ENCODE measurements at places on chromosomes 6 and 20.
A peak's percentile ranks its signal among the peaks of the same experiment; 100 is the strongest.

- no peak for DNase-seq
These were observed 6.0 kb downstream of the TOMM34 start for GRCh38 chr20:44954211-44954610.

- DNase-seq = no peak
These were observed 1204.0 kb upstream of the ADGRB3 start for GRCh38 chr6:67431076-67431475.

DNA sequence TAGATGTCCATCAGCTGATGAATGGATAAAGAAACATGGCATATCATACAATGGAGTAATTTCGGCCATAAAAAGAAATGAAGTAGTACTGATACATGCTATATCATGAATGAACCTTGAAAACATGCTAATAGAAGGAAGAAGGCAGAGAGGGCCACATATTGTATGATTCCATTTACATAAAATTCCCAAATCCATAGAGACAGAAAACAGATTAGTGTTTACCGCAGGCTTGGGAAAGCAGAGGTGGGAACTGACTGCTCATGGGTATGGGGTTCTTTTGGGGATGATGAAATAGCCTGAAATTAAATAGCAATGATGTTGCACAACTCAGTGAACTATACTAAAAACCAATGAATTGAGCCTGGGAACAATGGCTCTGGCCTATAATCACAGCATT lies 58.3 kb downstream of the SERAC1 start:
- no peak for DNase-seq

DNA sequence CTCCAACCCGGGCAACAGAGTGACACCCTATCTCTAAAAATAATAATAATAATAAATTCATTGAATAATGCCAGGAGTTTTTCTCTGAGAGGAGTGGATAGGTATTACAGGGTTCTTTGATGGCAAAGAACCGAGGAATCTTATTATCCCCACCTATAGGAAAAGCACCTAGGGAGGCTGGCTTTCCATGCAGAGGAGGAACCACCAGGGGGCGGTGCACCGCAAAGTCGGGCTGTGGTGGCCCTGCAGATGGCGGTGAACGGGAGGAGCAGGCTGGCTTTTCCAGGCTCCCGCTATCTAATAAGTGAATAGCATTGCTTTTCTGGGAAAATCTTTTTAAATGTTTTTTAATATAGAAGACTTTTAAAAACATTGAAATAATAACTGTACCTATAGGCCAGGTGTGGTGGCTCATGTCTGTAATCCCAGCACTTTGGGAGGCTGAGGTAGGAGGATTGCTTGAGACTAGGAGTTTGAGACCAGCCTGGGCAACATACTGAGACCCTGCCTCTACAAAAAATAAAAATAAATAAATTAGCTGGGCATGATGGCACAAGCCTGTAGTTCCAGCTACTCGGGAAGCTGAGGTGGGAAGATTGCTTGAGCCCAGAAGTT lies 864.2 kb downstream of the KIF16B start:
- DNase-seq = no peak

DNA sequence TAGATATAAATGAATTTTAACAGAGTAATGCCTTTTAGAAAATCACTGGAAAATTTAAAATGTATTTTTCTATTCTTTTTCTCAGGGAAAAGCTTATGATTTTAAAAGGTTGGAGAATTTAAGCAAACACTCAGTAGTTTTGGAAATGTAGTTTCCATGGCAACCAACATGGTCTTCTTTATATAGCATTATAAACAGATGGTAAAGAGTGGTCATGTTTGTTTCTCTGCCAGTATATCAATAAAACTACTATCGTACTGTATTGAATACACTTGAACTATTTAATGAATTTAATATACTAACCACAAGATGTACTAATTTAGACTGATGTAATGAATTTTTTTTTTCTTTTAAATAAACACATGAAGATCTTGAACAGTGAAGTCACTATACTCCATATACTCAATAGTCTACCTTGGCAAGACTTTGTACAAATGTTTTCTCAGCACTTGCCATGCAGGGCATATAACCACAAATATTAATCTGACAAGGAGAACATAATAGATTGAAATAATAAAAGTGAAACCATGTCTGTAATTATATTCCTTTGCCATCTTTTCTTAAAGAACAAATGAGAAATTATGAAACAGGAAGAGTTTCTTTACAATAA lies 105.5 kb downstream of the PDSS2 start:
- no peak for DNase-seq

- no peak for DNase-seq
These were observed 44.8 kb upstream of the FABP7 start for GRCh38 chr6:122734529-122735395.

DNA sequence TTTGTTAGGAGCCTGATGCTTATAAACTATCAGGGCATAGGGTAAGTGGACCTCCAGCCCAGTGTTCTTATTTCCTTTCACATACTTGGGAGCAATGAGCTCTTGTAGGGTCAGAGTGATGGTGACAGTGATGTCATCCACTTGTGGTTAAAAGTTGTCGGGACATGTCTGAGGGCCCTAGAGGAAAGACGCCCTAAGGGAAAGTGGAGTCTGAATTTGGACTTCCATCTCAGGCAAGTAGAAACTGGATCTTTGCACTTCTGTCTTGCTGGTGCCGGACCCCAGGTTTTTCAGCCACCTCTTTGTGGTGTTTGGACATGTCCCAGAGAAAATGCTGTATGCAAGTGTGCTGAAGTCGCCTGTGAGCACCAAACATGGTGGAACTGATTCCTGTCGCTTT lies 900.5 kb downstream of the C6orf118 start:
- no peak for DNase-seq

- no peak for DNase-seq
These were observed 96.7 kb downstream of the PHF3 start for GRCh38 chr6:63732336-63732735.

DNA sequence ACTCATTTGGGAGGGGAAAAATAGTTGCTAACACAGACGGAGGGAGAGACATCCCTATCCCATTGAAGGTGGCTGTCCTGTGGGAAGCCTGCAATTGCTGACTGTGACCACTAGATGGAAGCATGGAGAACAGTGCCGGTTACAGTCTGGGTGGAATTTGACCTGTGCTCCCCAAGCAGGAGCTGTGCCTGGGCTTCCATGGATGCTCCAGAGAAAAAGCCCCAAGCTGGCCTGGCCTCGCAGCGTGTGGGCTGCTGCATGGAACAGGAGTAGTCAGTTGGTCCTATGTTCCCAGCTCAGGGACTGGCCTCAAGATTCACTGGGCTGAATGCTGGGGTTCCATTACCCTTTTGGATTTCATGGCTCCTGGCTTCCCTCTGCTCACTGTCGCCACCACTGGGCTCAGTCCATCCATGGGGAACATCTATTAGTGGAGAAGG lies 116.3 kb upstream of the CHD6 start:
- peak; percentile 11 for DNase-seq

GRCh38 chr6:100633096-100633777 lies 168.5 kb upstream of the SIM1 start:
- no peak for DNase-seq

DNA sequence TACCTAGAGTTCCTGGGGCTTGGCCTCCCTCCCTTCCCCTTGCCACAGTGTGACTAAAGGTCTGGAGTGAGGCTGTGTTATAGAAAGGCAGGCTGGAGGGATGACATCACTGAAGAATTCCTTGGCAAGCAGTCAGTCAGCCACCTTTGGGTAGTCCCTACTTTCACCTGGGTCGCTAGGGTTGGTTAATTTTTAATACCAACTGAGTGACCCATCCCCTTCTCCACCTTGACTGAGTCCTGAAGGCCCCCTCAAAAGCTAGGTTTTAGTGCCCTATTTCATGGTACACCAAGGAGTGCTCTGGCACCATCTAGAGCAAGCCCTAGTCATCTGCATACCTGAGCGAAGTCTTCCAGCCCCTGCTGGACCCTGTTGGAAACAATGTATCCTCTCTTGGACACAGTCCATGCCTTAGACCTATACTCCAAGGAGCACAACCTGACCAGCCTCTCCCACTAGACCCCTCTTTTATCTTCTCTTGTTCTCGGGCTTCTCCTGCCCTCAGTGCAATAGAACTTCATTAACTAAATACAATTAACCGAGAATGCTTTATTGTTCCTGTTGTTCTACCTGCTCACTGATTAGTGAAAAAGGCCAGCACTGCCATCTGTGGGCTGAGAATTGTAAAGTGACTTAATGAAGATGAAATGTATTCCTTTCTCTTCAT lies 44.6 kb downstream of the RIN2 start:
- no peak for DNase-seq

GRCh38 chr6:113447088-113447831 lies 409.9 kb upstream of the MARCKS start:
- DNase-seq = no peak

GRCh38 chr6:2729921-2730320 lies 20.8 kb downstream of the MYLK4 start:
- DNase-seq = no peak

DNA sequence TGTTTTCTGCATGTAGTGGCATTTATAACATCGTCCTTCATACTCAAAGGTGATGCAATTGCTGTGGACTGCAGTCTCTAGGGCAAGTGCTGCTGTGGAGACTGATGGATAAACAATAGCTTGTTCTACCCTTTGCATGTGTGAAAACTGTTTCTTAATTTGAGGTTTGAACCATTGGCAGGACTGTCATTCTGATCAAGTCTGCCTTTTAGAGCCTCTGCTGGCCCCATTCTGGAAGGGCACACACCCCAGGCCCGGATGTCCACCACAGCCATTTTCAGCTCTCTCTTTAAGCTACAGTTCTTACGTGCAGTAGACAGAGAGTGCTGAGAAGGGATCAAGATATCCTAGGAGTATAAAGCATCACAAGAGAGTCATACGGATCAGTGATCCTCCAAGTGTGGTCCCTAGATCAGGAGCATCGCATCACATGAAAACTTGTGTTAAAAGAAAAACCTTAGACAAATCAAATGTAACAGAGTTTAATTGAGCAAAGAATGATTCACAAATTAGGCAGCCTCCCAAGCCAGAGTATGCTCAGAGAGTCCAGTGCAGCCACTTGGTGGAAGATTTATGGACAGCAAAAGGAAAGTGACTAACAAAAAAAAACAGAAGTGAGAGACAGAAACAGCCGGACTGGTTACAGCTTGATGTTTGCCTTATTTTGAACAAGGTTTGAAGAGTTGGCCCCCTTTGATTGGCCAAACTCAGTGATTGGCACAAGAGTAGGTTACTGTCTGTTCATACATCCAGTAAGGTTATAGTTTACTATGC lies 52.0 kb downstream of the FRK start:
- no peak for DNase-seq

DNA sequence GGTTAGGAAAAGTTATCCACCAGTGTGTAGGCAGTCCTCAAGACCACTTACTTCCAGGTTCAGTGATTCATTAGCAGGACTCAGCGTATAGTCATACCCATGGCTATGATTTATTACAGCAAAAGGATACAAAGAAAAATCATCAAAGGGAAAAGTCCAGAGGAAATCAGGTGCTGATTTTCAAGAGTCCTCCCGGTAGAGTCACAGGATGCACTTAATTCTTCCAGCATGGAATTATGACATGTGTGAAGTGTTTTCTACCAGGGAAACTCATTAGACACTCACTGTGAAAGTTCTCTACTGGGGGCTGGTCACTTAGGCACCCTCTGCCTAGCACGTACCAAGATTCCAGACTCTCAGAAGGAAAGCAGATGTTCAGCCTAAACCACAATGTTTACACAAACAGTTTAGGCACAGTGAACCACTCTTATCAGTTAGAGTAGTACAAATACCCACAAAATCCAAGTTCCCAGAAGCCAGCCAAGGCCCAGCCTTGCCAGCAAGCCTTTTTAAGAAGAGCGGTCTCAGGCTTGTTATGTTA lies 10.2 kb downstream of the WFDC3 start:
- DNase-seq = no peak

DNA sequence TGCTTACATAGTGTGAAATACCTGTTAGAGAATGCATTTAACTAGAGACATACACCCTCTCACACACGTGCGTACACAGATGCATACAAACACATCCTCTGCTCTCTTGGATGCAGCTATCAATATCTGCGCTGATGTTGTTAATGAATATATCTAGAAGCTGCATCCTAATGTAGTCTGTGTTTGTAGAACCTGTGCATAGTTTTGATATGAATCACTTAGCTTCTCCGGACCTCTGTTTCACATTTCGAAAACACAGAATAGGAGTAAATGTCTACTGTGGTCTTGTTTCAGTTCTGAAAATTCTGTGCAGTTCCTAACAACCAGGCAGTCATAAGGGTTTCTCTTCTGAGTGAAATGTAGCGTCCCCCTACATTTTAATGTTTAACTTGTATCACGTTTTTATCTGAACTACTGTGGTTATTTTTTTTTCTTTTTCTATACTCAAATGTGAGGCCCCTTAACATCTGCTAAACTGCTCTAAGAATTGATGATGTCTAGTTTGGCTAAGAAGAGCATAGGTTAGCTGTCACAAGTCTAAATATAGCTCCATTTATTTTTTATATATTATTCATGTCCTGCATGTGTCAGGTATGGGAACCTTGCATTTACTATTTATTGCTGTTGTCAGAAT lies 254.5 kb downstream of the TMEM242 start:
- no peak for DNase-seq

DNA sequence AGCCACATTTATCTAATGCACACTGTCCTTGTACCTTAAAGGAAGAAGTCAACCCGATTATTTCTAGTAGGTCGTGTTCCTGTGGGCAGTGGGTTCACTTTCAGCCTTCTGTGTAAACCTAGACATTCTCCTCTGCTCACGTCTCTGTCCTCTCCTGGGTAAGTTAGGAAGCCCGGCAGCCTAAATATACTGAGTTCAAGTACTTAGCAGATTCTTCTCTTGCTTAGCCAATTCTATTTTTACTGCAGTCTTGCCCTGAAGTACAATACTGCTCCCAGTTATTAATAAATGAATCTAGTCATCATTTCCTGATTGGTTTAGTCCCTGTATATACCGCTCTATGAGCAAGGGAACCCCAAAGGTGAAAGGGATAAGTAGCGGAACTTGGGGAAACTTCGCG lies 14.6 kb upstream of the GPR63 start:
- DNase-seq = no peak

DNA sequence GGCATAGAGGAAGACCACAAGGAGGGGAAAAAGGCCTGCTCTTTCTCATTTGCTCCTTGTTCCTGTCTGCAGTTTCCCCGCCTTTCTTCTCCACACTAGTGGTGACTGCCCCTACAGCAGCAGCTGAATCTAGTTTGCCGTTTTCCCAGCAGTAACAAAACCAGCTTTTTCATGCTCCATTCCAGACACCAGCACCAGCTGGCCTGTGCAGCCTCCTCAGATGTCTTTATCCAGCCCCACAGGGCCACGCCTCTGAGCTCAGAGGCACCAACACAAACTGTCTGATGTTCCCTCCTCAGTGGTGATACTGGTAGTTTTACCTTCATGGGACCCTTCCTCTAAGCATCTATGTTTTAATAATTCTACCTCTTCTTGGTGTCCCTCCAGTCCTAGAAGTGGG lies 70.4 kb upstream of the SLC24A3 start:
- DNase-seq = no peak

- no peak for DNase-seq
These were observed 96.7 kb downstream of the FYN start for GRCh38 chr6:111776236-111777221.

DNA sequence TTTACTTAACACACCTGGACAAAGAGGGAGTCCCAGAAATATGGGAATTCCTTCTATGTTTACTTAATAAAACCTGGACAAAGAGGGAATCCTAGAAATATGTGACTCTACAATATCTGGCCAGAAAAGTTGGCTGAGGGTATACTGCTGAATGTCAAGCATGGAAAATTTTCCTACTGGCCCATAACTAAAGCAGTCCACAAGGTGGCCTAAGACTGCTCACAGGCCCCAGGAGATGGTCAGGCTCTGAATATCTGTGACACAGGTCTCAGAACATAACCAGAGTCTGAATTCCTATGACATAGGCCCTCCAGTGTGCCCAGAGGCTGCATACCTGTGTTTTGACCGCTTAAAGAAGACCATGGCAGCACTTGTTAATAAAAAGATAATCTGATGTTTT lies 578.2 kb upstream of the NRSN1 start:
- no peak for DNase-seq

Measured in activated CD4-positive, alpha-beta T cell treated with anti-CD3 and anti-CD28 coated beads, Interleukin-2, amount 50 U/mL, for 4 hours (primary cell).